Vagina (tissue), 2 donors: ENCODE measurements at places on chromosomes 5 and 9. TPM values are rescaled to one million over a fixed set of nuclear protein-coding genes. Genes with fewer than 3 reads are reported as not detected.

The FAXDC2 gene
- total RNA-seq, result 35.4 TPM

The LHX2 gene
- not detected for total RNA-seq

The PLEKHG4B gene
- 0.74 TPM for total RNA-seq

The COL23A1 gene
- total RNA-seq, result 3.7 TPM

GRCh38 chr5:107764976-107765804, 94.5 kb upstream of the EFNA5 start:
- H3K4me1 ChIP-seq, result no peaks in the 10 kb centered on the region
- H3K27ac ChIP-seq, result no peak overlapping the region
- no peaks in the 10 kb centered on the region for H3K36me3 ChIP-seq

- DNase-seq, result no peak
- H3K4me3 ChIP-seq, result peak overlapping the region; percentile 67
- H3K4me1 ChIP-seq, result peaks cover 18% of the 10 kb centered on the region
- H3K27me3 ChIP-seq, result no peaks in the 10 kb centered on the region
- H3K36me3 ChIP-seq, result no peaks in the 10 kb centered on the region
Measured at GRCh38 chr5:160311491-160312133, 752 bp downstream of the CCNJL start.

DNA sequence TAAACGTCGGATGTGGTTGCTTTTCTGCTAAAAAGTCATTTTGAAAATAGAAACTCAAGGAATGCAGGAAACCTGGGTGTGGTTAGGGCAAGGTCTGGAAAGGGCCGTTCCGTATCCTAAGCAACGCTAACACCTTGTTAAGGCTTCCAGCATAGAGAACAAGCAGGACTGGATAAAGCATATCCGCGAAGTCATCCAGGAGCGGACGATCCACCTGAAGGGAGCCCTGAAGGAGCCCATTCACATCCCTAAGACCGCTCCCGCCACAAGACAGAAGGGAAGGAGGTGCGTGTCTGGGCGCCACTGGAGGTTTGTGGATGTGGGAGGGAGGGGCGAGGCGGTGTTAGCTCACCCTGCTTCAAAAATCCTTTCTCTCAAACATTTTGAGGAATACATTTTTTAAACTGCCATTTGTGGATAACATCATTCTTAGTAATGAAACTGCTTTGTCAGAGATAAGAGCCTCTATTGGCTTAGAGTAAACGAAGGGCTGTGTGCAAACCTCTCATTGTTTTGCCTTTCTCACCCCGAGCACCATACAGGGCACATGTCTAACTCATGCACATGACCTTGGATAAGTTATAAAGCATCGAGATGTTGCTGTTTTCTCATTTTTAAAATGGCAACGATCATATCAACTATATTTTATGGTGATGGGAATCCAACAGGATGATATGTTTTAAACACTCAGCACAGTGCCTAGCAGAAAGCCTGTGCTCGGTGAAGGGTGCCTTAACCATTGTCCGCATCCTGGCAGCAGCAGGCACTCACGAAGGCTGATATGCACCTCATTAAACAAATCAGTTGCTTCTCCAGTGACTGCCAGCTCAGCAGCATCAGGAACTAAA, 175.7 kb upstream of the OTULINL start:
- H3K36me3 ChIP-seq, result peaks cover 25% of the 10 kb centered on the region
- no peaks in the 10 kb centered on the region for H3K27me3 ChIP-seq
- DNase-seq, result no peak
- no peak overlapping the region for H3K4me3 ChIP-seq

GRCh38 chr9:9536523-9536922, 1076.3 kb downstream of the PTPRD start:
- H3K4me1 ChIP-seq, result no peaks in the 10 kb centered on the region
- H3K27me3 ChIP-seq, result no peaks in the 10 kb centered on the region
- H3K4me3 ChIP-seq, result no peak overlapping the region
- no peaks in the 10 kb centered on the region for H3K36me3 ChIP-seq

DNA sequence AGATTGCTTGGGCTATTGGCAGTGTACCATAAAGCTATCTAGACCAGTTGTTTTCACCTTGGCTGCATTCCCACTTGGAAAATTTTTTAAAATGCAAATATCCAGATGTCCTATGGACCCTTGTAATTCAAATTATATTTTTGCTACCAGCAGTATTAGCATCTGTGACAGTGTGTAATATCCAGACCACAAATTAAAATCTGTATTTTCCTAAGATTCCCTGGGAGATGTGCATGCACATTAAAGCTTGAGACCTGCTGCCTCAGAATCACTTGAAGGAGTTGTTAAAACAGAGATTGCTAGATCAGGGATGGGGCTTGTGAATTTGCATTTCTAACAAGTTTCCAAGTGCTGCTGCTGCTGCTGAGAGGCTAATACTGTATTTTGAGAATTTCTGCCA, 381.2 kb upstream of the PDE4D start:
- no peak overlapping the region for H3K27ac ChIP-seq
- no peaks in the 10 kb centered on the region for H3K27me3 ChIP-seq
- no peaks in the 10 kb centered on the region for H3K36me3 ChIP-seq

- DNase-seq, result no peak
- H3K4me1 ChIP-seq, result no peaks in the 10 kb centered on the region
- no peaks in the 10 kb centered on the region for H3K27me3 ChIP-seq
- H3K4me3 ChIP-seq, result no peak overlapping the region
- H3K27ac ChIP-seq, result no peak overlapping the region
Measured at GRCh38 chr5:146540414-146540813, 24.4 kb upstream of the GPR151 start.

GRCh38 chr9:129060991-129061390, 19.9 kb upstream of the DOLPP1 start:
- H3K27me3 ChIP-seq, result no peaks in the 10 kb centered on the region
- DNase-seq, result no peak
- H3K36me3 ChIP-seq, result no peaks in the 10 kb centered on the region
- H3K4me1 ChIP-seq, result no peaks in the 10 kb centered on the region

DNA sequence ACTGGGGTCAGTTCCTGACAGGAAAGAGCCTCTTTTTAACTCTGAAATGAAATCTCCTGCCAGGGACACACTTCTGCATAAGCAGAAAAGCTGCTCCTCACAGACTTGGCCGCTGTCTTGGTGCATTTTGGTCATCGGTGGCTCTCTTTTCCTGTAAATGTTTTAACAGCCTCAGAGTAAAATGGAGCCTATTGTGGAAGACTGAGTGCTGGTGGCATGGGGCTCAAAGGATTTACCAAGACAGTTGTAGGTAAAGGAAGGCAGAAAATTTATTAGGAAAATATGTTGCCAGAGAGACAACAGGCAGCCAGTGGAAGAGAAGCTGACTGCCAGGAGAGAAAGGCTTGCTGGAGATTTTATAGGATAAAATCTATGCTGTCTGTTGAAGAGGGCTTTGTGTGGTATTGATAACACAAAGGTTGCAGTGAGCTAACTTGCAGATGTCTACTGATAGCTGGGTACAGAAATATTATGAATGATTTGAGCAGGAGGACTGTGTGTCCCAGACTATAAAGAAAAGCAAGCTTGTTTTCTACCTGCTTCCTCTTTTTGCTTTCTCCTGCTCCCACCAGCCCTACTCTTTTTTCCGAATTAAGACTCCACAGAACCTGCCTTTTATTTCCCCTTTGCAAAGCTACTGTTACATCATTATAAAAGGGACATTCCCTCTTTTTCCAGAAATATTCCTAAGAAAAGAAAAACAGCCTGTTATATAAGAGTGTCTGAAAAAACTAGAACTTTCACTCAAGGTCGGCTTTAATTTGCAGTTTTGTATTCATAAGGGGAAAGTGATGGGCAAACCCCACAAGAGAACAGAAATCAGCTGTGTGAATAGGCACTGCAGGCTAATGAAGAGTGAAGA, 27.9 kb upstream of the IFNA14 start:
- no peaks in the 10 kb centered on the region for H3K27me3 ChIP-seq
- no peaks in the 10 kb centered on the region for H3K4me1 ChIP-seq
- DNase-seq, result no peak

- H3K4me3 ChIP-seq, result peak overlapping the region; percentile 78
- peak overlapping the region; percentile 86 for H3K27ac ChIP-seq
- H3K27me3 ChIP-seq, result no peaks in the 10 kb centered on the region
- H3K4me1 ChIP-seq, result peaks cover 17% of the 10 kb centered on the region
- no peak for DNase-seq
Measured at GRCh38 chr5:78985725-78986223, 664 bp upstream of the ARSB start.

- peaks cover 61% of the 10 kb centered on the region for H3K4me1 ChIP-seq
- no peak overlapping the region for H3K4me3 ChIP-seq
Measured at GRCh38 chr9:113616621-113617496, 153.3 kb downstream of the RGS3 start.

DNA sequence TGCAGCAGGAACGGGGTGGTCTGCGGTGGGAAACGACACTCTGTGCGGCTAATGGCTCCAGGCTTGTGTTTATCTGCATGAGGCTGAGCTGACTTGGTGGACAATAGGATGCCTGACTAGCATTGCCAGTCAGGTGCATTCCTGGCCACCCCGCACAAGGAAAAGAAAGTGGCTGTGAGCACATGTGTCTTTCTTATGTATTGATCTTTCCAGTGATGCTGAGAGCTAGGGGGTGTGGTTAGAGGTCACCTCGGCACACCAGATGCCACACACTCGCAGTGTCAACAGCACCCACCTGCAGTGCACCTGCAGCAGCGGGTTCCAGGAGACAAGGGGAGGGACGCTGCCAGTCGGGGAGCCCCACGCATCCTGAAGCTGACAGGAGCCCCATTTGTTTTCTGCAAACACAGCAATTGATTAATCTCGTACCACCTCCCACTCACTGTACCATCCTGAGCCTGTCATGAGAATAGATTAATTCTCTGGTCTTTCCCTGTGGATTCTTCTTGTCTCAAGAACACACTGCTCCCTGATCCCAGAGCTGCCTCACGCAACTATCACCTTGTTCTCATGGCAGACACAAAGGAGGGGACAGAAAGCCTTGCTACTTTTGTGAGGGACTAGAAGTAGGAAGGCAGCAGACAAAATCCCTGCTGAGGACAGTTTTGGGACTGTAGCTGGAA, 251.7 kb upstream of the WWC1 start:
- H3K27me3 ChIP-seq, result no peaks in the 10 kb centered on the region
- no peak overlapping the region for H3K27ac ChIP-seq
- H3K36me3 ChIP-seq, result no peaks in the 10 kb centered on the region
- no peaks in the 10 kb centered on the region for H3K4me1 ChIP-seq
- no peak for DNase-seq
- no peak overlapping the region for H3K4me3 ChIP-seq

DNA sequence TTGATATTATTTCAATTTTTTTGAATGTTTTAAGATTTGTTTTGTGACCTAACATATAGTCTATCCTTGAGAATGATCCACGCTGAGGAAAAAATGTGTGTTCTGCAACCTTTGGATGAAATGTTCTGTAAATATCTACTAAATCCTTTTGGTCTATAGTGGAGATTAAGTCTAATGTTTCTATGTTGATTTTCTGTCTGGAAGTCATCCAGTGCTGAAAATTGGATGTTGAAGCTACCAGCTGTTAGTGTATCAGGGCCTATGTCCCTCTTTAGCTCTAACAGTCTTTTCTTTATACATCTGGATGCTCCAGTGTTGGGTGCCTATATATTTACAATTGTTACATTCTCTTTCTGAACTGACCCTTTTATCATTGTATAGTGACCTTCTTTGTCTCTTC, 422.3 kb downstream of the TMEM232 start:
- no peak overlapping the region for H3K4me3 ChIP-seq
- H3K27ac ChIP-seq, result no peak overlapping the region
- no peaks in the 10 kb centered on the region for H3K36me3 ChIP-seq
- H3K4me1 ChIP-seq, result no peaks in the 10 kb centered on the region

DNA sequence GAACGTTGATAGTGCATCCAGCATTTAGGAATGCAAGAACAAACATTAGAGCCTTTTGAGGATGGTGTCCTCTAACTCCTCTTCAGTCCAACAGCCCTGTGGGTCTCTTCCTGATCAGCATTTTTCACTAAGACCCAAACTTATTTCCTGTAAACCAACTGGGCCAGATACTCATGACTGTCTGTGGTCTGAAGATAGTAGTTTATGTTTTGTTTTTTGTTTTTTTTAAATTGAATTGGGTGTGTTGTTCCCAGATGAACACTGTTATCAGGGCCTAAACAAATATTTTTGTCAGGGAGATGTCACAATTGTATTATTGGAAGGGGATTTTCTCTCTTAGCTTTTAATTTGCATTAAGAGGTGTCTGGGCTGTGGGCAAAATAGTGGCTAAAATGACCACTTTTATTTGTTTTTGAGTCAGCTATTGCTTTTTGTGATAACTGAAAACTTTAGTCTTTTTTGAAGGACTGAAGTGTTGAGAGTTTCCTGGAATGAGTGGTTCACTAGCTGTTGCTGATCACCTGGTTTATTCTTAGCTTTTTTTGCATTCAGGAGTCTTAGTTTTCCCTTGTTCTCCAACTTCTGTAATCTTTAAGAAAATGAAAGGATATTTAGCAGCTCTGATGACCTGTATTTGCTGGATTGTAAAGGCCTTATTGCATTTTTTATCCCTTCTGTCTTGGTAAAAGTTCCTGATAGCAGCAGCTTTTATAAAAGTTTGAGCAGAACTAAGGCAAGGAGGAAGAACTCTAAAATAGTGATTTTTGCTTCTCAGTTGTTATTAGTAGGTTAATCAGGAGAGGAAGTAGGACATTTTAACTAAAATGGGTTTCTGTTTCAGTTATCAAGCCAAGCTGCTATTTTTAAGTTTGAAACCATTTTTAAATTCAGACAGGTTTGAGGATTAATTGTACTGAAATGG, 5.5 kb downstream of the MAN2A1 start:
- DNase-seq, result no peak
- no peaks in the 10 kb centered on the region for H3K27me3 ChIP-seq
- no peak overlapping the region for H3K4me3 ChIP-seq
- H3K36me3 ChIP-seq, result no peaks in the 10 kb centered on the region

DNA sequence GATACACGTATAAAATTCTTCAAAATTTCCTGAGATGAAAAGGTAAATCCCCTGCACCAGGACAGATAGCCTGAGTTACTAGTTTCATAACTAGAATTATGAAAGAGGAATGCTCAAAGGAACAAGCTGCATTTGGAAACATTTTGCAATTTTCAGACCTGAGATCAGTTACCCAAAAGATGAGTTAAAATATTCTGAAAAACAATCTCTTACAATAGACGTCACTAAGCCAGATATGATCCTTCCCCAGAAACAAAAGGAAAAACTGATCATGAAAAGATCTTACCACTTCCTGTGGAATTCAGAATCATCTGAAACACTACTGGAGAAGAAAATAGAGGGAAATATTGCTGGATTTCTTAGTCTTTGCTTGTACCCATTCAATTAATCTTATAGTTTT, 204.7 kb downstream of the ARRDC3 start:
- peaks cover 7% of the 10 kb centered on the region for H3K4me1 ChIP-seq
- H3K27ac ChIP-seq, result no peak overlapping the region
- no peaks in the 10 kb centered on the region for H3K27me3 ChIP-seq
- DNase-seq, result no peak
- no peaks in the 10 kb centered on the region for H3K36me3 ChIP-seq

DNA sequence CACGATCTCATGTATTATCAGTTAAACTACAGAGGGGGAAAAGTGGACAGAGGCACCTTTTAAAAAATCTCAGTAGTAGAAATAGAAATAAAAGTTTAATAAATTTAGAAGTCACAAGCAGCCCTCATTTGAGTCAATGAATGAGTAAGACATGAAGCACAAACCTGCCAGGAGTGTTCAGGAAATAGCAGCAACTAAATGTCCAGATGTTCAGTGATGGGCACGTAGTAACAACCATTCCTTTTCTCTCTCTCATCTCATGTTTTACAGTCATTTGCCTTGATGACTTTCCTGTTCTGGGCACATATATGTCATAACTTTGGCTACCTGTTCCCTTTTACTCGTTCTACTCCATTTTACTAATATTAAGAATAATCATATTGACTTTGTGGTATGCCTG, 17.7 kb downstream of the ISOC1 start:
- H3K27ac ChIP-seq, result no peak overlapping the region
- no peak for DNase-seq
- no peaks in the 10 kb centered on the region for H3K27me3 ChIP-seq
- peaks cover 10% of the 10 kb centered on the region for H3K36me3 ChIP-seq

- no peaks in the 10 kb centered on the region for H3K27me3 ChIP-seq
- DNase-seq, result no peak
- H3K4me1 ChIP-seq, result peaks cover 32% of the 10 kb centered on the region
Measured at GRCh38 chr9:128768606-128769005, 3.1 kb downstream of the ZER1 start.
